ENCODE measurements at places on chromosomes 2 and 18.

GRCh38 chr2:56297671-56298070, 113.9 kb downstream of the CCDC85A start:
- no peak for DNase-seq

DNA sequence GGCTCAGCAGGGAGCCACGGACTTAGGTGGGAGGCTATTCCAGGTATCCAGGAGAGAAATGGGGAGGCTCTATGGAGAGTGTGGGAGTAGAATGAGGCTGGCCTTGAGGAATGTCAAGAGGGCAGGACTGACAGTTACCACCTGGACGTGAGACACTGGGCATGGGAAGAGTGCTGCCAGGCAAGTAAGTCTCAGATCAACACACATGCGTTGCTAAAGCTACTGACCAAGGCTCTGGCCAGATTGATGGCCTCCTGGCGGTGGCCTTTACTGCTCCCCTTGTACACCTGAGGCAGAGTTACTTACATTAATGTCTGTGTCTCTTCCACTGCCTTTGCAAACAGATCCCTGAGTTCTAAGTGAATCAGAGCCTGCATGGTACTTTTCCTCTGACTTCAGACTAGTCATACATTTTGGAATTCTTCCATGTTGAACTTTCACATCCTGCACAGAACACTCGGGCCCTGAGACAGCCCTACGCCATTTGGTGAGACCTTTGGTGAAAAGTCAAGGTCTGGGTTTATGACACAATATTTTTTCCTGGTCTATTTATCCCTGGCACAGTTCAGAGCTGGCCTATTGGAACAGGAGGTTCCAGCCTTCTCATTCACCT, 398.8 kb upstream of the TRIB2 start:
- no peak for DNase-seq

DNA sequence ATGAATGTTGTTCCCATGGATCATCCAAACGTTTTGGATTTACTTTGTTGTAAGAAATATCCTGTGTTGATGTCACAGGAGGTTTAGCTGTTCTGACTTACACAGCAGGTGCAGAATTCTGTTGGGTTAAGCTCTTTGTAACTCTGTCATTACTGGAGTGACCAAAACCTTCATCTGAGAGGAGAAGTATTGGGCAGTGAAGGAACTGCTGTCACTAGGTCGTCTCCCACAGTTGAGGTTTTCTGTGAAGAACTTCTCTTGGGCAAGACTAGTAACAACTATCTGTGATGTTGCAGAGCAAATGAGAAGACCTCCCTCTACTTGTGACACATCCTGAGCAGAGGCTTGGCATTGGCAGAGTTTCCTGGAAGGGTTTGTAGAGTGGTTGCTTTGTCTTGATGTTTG, 2.9 kb downstream of the SPTBN1 start:
- DNase-seq, result no peak

- no peak for DNase-seq
Measured at GRCh38 chr2:239824866-239825704, 200.1 kb downstream of the NDUFA10 start.

DNA sequence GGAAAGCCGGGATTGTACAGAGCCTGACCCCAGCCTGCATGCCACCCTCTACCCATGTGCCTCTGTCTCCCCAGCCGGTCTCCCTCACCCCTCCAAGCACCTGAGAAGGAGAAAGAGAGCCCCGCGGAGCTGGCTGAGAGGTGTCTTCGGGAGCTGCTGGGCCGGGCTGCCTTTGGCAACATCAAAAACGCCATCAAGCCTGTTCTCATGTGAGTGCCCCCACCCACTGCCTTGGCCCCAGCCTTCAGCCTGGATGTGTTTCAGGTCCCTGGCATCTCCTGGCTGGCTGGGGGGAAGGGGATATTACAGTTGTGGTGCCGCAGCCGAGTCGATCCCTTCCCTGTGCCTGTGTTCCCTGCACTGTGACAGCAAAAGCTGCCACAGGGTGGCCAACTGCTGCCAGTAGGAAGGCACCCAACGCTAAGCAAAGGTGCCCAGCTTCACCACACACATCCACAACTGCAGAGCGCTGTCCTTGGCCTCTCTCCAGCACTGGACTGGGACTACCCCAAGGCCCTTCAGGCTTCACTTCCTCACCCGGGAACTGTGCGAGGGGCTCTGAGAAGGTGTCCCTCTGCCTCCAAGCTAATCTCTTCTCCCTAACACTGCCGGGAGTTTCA, 38.4 kb downstream of the POMC start:
- DNase-seq, result no peak

GRCh38 chr2:45830322-45830721, 178.8 kb downstream of the PRKCE start:
- no peak for DNase-seq

GRCh38 chr2:222572751-222573174, 83.1 kb downstream of the FARSB start:
- DNase-seq, result no peak

DNA sequence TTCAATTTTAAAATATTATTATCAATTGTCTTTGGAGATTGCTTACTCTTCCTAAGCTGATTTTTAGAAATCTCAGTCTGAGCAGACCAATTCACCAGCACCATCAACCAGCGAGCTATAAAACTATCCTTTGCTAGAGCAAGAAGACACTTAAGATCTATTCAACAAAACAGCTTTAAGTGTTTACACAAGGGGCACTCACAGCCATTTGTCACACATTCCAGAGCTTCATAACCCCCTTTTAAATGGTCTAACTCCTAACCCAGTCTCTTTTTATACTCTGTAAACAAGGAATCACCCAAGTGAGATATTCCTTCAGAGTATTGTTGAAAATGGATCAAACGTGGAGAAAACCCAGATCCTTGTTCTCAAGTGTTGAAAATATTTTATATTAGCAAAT, 1294.1 kb upstream of the CHAC2 start:
- no peak for DNase-seq

DNA sequence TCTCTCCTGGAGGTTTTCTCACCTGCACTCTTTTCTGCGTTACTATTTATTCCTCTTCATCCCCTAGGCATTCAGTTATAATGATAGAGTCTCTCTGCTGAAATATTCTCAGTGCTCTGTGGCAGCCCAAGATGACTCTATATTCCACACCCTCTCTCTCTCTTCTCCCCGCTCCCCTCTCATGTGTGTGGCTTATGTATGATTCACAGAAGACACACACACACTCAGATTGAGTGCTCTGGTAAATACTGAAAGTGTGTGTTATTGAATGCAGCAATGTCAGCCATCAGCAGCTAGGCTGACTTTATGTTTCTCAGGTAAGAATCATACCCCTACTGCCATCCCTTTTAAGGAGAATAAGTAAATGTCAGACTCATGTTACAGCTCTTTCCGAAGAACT, 201.2 kb downstream of the SLC4A10 start:
- DNase-seq, result no peak

DNA sequence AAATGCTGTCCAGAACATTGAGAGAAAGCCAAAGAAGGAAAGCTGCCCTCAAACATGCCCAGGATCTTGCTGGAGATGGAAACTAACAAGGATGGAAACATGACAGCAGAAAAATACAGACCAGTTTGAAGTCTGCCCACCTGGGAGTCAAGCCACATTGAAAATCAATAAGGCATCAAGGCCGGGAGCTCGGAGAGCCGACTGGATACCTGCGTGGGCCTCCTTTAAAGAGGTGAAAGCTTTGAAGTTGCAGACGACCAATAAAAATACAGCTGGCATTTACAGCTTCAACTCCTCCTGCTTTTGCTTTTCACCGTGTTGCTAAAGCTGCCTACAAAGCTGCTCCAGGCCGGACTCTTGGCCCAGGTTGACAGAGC, 279.7 kb downstream of the SRBD1 start:
- no peak for DNase-seq

DNA sequence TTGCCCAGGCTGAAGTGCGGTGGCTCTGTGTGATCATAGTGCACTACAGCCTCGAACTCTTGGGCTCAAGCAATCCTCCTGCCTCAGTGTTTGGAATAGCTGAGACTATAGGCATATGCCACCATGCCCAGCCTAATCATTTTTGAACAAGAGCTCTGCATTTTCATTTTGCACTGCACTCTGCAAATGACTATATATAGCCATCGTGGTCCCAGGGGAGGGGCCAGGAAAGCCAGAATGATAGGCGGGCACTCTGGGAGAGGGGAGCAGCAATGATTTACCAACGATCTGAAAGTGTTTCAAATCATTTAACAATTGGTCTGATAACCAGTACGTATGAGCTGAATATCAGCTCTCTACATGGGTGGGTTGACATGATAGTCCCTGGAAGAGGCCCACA, 22.3 kb upstream of the ST3GAL5 start:
- DNase-seq, result no peak

DNA sequence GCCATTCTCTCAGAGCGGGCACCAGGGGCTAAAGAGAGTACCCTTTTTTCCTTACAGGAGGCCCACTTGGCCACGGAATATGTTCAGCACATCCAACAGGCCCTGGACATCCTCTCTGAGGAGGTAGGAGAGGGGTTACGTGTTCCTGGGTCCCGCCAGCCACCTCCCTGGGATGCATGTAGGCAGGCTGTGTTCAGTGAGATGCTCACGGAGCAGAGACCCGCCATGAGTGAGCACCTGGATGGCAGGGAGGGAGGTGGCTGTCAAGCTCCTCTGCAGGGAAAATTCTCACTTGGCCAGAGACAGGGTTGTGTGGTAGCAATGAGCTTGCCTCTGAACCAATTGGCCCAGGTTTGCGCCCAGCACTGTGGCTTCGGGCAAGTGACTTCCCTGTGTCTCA, 123.1 kb upstream of the PPP1CB start:
- no peak for DNase-seq

DNA sequence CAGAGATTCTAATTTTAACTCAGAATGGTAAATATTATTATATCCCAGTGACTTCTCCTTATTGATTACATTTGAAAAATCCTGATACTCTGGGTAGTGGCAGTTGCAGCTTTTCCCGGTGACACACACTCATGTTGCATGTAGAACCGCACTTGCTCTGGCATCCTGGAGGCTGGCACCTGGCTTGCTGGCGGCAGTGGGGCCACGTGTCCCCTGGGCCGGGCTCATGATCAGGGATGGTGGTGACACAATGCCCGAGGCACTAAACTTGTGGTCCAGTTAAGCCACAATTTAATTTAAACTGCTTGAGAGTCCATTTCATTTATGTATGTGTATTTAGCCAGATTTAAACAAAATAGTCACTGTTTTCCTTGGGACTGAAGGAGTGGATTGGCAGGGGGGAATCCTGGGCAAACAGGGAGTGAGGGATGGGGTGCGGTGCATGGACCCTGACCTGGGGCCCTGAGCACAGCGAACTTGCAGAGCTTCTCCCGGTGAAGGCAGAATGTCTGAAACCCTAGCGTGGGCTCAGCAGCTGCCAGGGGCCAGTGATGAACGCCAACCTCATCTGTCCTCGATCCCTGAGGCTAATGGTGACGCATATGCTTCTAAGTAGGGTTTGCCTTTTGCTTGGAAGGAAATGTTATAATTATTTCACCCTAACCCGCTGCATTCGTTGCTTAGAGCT, 50.0 kb downstream of the KCNG2 start:
- no peak for DNase-seq

DNA sequence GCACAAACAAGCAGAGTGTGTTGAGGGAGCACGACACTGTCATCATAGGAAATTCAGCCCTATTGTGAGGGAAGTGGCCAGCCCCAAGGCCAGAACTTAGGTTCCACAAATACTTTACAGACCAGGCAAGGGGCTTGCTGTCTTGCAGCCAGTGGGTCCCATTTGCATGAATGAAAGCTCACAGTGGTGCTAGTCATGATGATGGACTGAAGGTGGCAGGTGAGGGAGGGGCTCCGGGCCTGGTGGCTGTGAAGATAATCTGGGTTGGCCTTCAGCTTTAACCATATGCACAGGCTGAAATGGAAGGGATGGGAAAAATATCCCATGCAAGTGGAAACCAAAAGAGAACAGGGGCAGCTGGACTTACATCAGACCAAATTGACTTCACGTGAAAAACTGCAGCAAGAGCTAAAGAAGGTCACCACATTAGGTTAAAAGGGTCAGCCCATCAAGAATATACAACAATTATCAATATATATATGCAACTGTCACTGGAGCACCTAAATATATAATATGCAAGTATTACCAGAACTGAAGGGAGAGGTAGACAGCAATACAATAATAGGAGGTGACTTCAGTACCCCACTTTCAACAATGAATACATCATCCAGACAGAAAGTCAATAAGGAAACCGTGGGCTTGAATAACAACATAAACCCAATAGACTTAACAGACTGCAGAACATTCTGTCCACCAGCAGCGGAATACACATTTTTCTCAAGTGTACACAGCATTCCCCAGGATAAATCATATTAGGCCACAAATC, 39.6 kb downstream of the DCDC2C start:
- DNase-seq, result no peak

DNA sequence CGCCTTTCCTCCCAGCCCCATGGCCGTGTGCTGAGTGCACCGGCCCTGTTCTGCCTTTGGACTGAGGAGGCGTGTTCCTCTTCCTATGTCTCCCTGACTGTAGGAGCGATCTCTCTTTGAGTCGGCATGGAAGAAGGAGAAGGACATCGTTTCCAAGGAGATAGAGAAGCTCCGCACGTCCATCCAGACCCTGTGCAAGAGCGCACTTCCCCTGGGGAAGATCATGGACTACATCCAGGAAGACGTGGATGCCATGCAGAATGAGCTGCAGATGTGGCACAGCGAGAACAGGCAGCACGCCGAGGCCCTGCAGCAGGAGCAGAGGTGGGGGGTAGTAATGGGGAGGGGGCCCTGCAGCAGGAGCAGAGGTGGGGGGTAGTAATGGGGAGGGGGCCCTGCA, 29.4 kb upstream of the ASB1 start:
- no peak for DNase-seq
